Uterine smooth muscle cell (primary cell): ENCODE measurements at places on chromosomes 1 and 21. TPM values are rescaled to one million over a fixed set of nuclear protein-coding genes. Genes with fewer than 3 reads are reported as not detected.

OR2AK2 gene
- 0.25 TPM in 1 of 2 replicates, not detected in the other for total RNA-seq

TMEM240 gene
- total RNA-seq: 3.3 and 7.2 TPM in 2 replicates

RGSL1 gene
- total RNA-seq: not detected in 2 replicates

TAF1A gene
- total RNA-seq: 12.4 and 13.4 TPM in 2 replicates

RGL1 gene
- total RNA-seq: 18.0 and 19.5 TPM in 2 replicates

POTED gene
- not detected in 2 replicates for total RNA-seq

DTL gene
- total RNA-seq: 6.9 and 21.2 TPM in 2 replicates

NBPF10 gene
- total RNA-seq: 3.4 and 5.4 TPM in 2 replicates

SH2D1B gene
- total RNA-seq: under 0.01 TPM in 1 of 2 replicates, not detected in the other

ITLN2 gene
- total RNA-seq: not detected in 2 replicates

DDAH1 gene
- 36.4 and 40.7 TPM in 2 replicates for total RNA-seq

E2F2 gene
- 0.50 and 2.0 TPM in 2 replicates for total RNA-seq

CFHR5 gene
- not detected in 2 replicates for total RNA-seq

RNU1-2 gene
- total RNA-seq: under 0.01 and 2,224 TPM in 2 replicates

C1orf115 gene
- total RNA-seq: 2.5 and 4.2 TPM in 2 replicates

NCDN gene
- total RNA-seq: 21.6 and 27.6 TPM in 2 replicates

NSUN4 gene
- total RNA-seq: 13.1 and 17.9 TPM in 2 replicates
